ENCODE measurements at places on chromosomes 2 and 18.

DNA sequence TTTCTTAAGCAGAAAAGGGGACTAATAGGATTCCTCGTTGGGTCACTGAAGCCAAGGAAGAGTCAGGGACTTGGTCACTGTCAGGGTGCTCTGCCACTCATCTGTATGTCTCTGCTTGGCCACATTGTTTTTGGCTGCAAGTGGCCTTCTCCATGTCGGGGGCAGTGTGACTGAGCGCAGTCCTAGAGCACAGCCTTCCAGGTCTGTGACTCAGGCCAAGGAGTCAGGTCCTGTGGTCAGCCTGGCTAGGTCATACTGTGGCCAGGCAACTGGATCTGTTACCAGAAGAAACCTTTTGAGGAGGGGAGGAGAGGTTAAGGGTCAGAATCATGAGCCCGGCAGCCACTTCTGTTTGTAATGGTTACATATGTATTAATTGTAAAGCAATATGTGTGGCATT lies 61.3 kb downstream of the GALNT1 start:
- DNase-seq, result no peak

GRCh38 chr2:239194731-239195317 lies 206.0 kb downstream of the HDAC4 start:
- no peak for DNase-seq

- DNase-seq, result no peak
Observed at GRCh38 chr2:62379566-62379965, 126.4 kb downstream of the TMEM17 start.

DNA sequence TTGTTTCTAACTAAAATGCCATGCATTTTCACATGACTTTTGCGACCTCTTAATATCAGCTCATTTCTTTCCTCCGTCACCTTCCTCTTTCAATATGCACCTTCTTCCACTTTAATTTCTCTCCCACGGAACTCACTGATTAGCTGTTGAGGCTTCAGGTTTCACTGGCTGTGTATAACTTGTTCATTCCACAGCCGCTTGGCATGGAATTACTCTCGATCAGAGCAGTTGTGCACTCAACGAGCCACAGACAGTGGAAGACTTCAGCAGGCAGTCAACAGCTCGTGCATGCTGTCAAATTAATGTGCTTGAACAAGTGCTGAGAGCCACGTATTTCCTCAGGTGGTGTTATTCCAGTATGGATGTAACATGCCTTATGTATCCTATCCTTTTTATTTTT lies 491.2 kb upstream of the DDX18 start:
- no peak for DNase-seq

GRCh38 chr2:128635361-128635900 lies 316.8 kb upstream of the HS6ST1 start:
- no peak for DNase-seq

DNA sequence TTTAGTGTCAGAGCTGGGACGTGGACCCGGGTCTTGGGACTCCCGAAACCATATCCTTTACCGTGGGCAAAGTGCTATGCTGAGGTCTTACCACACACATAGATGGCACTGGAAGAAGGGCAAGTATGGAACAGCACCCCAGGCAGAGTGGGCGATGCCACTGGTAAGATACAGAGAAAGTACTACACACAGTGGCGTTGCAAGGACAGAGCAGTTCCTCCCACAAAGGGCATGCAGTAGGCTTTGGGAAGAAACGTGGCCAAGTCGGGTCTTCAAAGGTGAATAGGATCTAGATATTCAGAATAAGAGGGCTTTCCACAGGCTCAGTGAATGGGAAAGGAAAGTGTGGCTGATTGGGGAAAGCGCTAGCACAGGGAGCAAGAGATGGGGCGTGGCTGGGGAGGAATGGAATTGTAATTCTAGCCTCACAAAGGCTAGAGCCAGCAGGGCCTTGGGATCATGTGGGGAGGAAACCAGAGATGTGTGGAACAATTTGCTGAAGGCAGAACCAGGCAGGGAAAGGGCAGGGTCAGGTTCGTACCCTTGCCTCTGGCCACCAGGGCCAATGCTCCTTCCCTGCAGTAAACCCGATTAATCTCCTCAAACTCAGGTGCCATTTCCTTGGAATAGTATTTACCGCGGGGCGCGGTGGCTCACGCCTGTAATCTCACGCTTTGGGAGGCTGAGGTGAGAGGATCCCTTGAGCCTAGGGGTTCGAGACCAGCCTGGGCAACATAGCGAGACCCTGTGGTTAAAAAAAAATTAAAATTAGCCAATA lies 36.0 kb downstream of the PCBP1 start:
- DNase-seq, result no peak

DNA sequence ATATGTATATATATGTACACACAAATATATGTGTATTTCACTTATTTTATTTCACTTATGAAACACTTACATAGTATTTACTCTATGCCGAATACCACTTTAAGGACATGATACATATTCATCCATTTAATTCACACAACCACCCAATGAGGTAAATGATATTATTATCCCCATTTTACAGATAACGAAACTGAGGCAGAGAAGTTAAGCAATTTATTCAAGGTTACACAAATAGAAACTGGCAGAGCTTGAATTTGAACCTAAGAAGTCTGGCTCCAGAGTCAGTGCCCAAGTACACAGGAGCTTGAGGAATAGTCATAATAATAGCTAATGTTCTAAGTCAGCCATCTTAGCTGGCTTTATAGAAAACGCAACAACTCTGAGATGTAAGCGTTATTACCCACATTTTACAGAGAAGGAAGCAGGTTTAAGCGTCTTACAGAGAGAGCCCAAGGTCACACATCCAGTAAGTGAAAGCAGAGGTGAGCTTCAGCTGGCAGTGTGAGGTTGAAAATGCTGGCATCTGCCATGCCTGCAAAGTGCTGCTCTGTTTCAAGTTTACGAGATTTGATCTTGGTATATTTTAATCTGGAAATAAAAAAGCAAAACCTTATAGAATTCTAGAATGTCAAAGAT lies 326.9 kb downstream of the LPIN1 start:
- no peak for DNase-seq

DNA sequence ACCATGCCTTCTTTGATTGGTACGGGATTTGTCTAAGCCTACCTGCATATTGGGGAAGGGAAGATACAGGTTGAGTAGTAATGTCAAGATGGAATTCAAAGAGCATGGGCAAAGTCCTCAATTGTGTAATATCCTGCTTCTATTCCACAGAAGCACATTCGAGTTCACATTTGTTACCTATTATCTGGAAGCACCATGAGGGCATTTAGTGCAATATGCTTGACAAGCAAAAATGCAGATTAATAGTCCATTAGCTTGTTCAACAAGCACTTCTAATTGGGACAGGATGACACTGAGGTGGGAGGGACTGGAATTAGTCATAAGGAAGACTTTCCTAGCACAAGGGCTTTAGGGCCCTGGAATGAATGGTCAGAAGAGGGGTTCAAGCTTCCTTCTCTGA lies 40.5 kb downstream of the MYO5B start:
- no peak for DNase-seq

DNA sequence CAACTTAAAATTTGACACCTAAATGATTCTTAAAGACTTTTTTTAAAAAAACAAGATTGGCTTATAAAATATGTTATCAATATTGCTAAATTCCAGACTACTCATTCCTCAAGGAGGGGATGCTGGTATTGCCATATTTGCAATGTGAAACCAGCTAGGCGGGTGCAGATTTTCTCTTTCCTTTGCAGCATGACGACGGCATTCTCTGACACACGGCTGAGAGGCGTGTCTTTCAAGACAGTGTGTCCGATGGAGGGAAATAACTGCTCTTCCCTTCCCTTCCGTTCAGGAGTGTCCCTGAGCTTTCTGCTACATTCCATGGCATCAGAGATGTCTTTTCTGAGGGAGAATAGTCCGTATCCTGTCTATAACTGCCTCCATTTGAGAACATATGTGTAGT lies 38.2 kb upstream of the CNGA3 start:
- DNase-seq, result no peak

All from T-cell (primary cell).